ENCODE measurements at places on chromosomes 7 and 10.

DNA sequence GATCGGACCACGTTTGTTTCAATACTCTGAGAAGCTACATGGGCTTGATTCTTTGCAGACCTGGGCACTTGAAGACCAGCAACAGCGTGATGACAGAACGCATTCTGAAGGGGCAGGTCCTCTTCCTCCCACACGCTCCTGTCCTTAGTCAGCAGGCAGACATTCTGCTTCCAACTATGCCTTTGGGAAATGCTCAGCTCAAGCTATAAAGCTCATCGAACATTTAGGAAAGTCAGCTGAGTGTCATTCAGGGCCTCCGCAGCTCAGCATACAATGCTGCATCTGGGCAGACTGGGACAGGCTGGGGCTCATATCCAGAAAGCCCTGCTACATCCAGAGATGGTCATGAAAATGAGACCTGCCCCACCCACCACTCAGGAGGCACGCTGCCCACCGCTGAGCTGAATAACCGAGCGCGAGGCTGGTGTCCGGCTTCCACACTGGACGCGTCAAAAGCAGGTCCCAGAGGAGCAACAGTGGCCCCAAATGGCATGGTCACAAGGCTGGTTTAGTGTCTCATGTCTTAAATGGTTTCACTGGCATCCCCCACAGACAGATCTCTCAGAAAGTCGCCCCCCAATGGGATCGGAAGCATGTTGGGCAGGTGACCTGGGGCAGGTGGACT is 274.0 kb downstream of the DNAJB6 start:
- no peak for DNase-seq

- peak; percentile 68 for DNase-seq
Observed at GRCh38 chr7:157139111-157139809, 534 bp downstream of the UBE3C start.

GRCh38 chr10:107451047-107451446 is 286.5 kb upstream of the SORCS1 start:
- no peak for DNase-seq

DNA sequence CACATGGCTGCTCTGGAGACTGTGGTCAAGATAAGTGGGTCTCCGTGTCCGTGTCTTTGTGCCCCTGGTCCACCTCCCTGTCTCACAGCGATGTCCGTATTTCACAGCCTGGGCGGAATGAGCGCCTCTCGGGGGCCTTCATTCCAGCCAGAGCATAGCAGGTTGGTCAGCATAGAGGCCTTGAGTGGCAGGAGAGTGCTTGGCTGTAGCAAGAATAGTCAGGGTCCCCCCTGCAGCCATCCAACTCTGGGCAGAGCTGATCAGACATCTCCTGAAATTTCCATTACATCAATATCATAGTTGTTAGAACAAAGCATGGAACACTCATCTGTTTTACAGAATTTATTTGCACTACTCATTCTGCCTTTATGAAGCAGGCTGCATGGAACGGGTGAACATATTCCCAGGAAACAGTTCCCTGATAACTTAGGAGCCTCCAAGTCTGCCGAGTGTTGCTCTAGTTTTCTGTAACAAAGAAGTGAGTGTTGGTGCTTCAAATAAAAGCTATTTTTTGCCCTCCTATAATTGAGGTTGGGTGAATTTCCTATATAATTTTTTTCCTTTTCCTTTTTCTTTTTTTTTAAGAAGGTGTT is 255.3 kb downstream of the INHBA start:
- DNase-seq, result no peak

All from activated naive CD8-positive, alpha-beta T cell treated with anti-CD3 and anti-CD28 coated beads for 36 hours (primary cell).